GM20000 (cell line): ENCODE measurements at places on chromosomes 7 and 10.
A peak's percentile ranks its signal among the peaks of the same experiment; 100 is the strongest.

DNA sequence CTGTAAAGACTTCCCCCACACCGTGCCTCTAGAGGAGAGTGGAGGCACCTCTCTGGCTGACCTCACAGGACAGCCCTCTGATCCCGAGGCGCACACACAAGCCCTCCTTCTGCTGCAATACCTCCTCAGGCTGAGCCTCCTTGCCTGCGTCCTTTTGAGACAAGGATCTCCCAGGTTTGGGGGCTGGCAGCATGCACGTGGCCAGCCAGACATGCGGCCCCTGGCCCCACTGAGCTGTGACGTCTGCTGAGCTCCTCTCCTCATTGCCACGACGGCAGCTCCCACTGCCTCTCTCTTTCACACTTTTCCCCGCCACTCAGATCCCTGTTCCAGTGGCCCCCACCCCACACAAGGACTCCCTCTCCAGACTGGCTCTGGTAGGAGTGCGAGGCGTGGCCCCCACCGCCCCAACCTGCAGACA lies 12.2 kb upstream of the DNAAF5 start:
- DNase-seq: no peak

DNA sequence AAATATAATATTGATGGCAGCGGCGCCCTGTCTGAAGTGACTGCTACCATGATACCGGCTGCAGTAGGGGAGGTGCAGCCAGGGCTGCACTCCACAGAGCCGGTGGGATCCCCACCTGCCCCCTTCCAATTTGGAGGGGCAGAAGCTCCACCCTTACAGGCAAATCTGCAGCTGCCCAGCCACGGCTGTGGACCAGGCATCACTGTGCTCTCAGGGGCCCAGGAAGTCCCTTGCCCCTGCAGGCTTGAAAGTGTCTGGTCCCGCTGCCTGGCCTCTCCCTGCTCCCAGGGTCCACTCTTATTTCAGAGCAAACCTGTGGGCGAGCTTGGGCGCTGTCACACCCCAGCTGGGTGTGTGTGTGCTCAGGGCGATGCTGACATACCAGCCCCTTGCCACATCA lies 172.7 kb upstream of the SMIM30 start:
- DNase-seq: no peak

DNA sequence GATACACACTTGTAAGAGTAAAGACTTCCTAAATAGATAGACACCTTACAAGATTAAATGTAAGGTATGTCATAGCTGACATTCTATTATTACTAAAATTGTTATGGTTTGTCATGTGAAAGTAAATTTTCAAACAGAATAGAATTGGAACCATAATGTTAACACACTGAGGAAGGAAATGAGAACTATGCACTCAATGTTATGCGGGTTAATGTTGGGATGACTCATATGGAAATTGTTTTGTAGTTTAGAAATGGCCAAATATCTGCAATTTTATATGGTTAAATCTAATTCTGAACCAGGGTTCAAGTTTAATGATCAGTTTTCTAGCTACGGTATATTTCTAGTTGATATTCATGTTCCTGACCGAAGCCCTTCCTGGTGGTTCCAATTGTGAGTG lies 214.2 kb upstream of the ADO start:
- no peak for DNase-seq

- no peak for DNase-seq
Observed at GRCh38 chr10:73858013-73858708, 16.2 kb downstream of the CAMK2G start.

DNA sequence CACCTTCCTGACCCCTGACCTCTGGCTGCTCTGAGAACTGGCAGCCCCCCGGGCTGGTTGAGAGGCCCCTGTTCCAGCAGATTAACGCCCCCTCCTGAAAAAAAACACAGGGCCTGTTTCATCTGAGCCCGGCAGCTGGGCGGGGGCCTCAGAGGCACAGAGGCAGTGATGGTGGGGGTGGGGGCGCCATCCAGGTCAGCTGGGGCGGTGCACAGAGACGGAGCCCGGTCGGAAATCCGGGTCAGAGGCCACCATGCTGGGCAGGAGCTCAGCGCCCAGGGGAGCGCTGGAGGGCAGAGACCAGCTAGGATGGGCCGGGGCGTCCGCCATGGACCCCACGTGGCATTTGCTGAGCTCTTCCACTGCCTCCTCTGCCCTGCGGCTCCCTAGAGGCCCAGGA lies 68.0 kb downstream of the UNCX start:
- no peak for DNase-seq

DNA sequence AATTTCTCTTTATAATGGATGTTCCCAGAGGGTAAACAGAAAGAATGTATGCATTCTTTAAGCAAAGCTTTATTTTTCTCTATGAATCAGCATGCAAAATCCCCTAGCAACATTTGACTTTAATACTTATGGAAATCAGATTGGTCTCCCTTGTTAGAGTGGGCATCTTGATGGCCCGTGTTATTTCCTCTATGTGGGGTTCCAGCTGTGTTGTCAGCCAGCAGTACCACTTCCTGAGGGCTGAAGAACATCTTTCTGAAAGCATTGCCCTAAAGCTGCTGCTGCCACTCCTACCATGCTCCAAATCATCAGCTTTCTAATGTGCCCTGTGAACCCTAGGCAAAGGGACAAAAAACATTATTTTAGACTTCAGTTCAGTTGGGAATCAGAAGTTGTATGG lies 70.4 kb upstream of the HECTD2 start:
- DNase-seq: no peak

DNA sequence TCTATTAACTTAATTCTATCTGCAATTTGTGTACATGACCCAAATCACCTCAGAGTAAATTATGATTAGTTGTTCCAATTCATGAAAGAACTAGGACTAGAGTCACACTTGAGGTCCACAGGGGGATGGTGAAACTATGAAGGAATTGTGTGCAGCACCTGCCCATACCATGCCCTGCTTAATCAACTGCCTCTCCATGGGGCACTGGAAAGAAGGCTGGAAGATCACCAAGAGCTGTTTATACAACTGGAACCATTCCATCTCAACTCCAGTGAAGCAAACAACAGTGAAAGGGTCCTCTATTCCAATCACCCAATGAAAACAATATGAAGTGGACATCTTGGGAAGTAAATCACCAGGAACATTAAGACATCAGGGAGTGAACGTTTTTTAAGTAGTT lies 98.7 kb upstream of the SEMA3D start:
- DNase-seq: no peak

DNA sequence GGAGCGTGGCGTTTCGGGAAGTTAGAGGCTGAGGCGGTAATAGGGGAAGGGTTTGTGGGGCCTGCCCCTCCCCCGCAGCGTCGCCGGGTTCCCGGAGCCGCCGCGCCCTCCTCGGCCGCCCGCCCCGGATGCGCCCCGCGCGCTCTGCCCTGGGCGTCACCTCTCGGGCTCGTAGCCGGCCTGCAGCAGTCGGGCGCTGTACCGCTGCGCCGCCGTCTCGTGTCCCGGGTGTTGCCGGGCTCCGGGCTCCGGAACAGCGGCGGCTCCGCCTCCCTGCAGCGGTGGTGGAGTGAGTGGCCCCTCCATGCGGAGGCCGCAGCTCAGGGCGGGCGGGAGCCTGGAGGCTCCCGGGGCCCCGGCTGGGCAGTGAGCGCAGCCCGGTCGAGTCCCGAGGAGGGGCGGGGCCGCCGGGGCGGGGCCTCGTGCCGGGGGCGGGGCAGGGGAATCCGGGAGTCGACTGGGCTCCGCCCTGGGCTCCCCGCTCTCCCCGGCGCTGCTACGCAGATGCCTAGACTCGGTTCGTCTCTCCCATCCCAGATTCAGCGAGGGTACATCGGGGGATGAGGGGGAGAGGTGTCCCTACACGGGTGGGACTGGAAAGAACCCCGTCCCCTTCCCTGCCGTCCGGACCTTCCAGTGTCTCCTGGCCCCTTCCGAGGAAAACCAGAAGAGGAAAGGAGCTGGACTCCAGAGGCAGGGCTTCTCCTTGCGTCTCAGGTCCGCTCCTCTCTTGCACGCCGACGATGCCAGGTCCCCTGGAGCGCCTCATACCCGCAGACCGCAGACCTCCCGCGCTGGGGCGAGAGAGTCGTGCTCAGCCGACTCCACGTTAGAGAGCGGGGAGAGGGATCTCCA lies at the start of gene IMPDH1:
IMPDH1 (minus strand) TSS at position 387 of the 855 bp plus-strand sequence; CDS start at position 306, 81 bp downstream.
- peak; percentile 98 for DNase-seq

- DNase-seq: no peak
Observed at GRCh38 chr7:101125989-101126650, 784 bp upstream of the SERPINE1 start.

DNA sequence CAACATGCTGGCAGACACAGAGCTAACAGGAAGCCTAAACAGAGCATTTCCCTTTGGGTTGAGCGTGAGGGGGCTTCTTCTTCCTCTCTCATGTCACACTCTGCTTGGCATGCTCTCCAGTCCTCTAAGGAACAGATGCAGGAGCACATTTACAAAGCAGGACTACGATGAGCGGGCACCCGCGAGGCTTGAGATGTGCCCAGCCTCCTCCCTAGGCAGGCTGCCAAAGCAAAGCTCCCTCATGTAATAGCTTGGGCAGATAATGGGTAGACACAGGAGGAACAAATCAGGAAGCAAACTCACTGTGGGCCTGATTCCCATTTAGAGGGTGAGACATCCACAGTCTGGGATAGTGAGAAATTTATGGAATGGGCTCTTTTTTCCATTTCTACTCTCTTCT lies 519.1 kb downstream of the NRG3 start:
- no peak for DNase-seq

DNA sequence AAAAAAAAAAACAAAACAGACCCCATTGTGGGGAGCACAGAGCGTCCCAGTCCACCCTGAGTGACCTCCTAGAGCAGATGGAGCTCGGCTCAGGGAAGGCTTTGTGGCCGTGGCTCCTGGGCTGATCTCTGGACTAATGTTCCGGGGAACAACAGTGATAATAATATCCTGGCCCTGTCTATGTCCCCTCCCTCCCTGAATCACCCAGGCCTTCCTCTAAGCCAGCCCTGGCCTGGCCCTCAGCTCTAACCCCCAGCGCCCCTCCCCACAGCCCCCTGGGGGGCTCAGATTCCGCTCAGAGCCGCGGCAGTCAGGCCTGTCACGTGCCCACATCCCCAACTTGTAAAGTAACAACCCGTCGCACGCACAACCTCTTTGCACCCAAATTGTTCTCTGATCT lies 48.3 kb downstream of the MICALL2 start:
- DNase-seq: no peak

- DNase-seq: no peak
Observed at GRCh38 chr7:130904031-130904757, 170.2 kb upstream of the KLF14 start.

GRCh38 chr10:89471110-89471809 lies 56.9 kb downstream of the IFIT5 start:
- no peak for DNase-seq

DNA sequence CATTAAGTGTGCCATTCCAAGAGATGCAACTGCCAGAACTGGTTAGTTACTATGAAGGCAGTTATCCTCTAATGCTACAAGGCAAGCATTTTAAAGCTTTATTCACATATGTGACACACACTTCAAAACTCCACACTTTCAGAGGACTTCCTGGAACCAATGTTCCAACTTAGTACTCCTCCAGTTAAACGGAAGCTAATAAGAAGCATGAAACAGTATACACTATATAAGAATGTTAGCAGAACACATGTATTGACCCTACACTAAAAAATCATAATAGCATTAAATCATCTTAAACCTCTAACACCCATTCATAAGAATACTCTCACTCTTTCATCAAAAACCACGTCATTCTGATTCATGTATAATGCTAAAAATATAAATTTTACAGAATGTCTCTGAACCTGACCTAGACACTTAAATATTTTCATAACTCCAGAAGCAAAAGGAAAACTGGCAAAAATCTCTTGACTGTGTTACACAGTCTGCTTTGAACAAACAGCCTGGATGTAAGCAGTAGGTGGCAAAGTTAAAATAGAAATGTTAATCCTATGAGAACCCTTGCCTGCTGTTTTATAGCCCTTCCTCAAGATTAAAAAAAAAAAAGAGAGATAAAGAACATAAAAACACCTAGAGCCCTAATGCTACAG lies 135.0 kb downstream of the SEMA3C start:
- DNase-seq: no peak

- no peak for DNase-seq
Observed at GRCh38 chr10:86401588-86402282, 35.1 kb upstream of the GRID1 start.

DNA sequence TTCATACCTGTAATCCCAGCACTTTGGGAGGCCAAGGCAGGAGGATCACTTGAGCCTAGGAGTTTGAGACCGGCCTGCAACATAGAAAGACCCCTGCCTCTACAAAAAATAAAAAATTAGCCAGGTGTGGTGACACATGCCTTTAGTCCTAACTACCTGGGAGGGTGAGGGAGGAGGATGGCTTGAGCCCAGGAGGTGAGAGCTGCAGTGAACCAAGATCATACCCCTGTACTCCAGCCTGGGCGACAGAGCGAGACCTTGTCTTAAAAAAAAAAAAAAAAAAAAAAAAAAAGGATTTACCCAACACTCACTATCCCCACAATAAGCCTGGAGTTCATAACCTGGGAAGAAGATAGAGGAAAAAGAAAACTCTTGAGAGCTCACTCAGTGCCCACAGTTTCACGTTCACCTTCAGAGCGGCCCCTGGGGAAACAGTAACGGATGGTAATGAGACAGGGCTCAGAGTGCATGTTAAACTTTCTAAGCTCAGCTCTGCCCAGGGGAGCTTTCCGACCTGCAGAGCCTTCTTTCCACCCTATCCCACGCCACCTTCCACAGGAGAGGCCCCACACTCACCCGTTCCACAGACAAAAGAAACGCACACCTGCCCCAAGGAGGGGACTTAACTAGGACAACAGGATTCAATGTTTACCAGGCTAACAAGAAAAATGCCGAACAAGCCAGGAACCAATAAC lies 259.8 kb upstream of the KLF14 start:
- DNase-seq: no peak

DNA sequence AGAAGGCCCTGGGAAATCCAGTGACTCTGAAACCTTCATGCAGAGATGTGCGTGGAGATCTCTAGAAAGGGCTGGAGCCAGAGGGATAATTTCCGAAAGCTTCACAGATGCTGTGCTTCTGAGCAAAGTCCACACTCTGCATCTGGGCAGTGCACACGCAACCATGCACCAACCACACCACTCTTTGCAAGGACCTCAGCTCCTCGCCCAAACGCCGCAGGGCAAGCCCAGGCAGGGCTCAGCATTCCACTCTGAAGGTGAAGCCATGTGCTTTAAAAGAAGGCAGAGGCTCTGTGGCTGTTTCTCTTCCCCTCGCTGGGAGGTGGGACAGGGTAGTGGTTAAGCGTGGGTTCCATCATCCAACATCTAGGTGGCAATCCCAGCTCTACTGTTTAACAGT lies 48.4 kb downstream of the ASB13 start:
- DNase-seq: no peak
